Right atrium auricular region (tissue), 2 donors: ENCODE measurements at places on chromosomes 5 and 9. TPM values are rescaled to one million over a fixed set of nuclear protein-coding genes. Genes with fewer than 3 reads are reported as not detected.

GRCh38 chr9:1253064-1253979 is 203.2 kb downstream of the DMRT2 start:
- H3K27me3 ChIP-seq: no peaks in the 10 kb centered on the region
- peaks cover 7% of the 10 kb centered on the region for H3K4me1 ChIP-seq
- no peak overlapping the region for H3K4me3 ChIP-seq
- no peak for DNase-seq
- H3K36me3 ChIP-seq: no peaks in the 10 kb centered on the region
- no peak overlapping the region for H3K27ac ChIP-seq

DNA sequence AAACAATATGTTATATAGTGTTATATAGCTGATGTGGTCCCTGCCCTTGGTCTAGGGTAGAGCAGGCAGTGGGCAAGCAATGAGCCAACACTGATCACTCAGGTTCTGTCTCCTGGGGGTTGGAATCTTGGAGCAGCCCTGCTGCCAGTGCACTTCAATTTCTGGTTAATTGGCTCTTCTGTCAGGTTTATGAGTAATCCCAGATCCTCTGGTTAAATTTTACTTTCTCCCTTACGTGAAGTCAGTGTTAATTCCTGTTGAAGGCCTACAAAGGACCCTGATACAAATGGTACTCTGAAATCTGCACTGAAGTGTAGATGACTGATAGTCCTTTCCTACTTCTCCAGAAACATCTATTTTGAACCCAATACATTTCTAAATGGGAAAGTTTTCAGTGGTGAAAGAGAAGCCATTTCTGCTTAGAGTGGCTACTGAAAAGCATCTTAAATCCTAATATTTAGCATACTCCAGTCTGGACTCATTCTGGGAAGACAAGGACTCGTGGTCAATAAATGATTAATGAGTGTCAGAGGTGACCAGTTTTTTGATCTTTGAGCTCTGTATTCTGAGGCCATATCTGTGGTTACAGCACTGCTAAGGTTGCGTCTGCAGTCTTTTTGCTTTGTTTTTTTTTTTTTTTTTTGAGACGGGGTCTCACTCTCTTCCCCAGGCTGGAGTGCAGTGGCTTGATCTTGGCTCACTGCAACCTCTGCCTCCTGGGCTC is 442.4 kb downstream of the KIF4B start:
- no peaks in the 10 kb centered on the region for H3K36me3 ChIP-seq
- no peak overlapping the region for H3K4me3 ChIP-seq
- H3K27ac ChIP-seq: no peak overlapping the region
- H3K4me1 ChIP-seq: no peaks in the 10 kb centered on the region

GRCh38 chr5:110475529-110475928 is 250.9 kb downstream of the TMEM232 start:
- H3K27me3 ChIP-seq: no peaks in the 10 kb centered on the region
- H3K4me1 ChIP-seq: no peaks in the 10 kb centered on the region
- no peak overlapping the region for H3K27ac ChIP-seq
- DNase-seq: no peak
- H3K36me3 ChIP-seq: no peaks in the 10 kb centered on the region

- H3K4me1 ChIP-seq: peaks cover 10% of the 10 kb centered on the region
- no peak for DNase-seq
- H3K27me3 ChIP-seq: no peaks in the 10 kb centered on the region
- no peak overlapping the region for H3K4me3 ChIP-seq
- H3K27ac ChIP-seq: no peak overlapping the region
Measured at GRCh38 chr5:143641549-143642355, 170.2 kb upstream of the HMHB1 start.

The ANKDD1B gene
- not detected for total RNA-seq

GRCh38 chr5:6362846-6363245 is 15.5 kb downstream of the MED10 start:
- no peak overlapping the region for H3K4me3 ChIP-seq
- DNase-seq: peak; percentile 23
- no peak overlapping the region for H3K27ac ChIP-seq
- no peaks in the 10 kb centered on the region for H3K27me3 ChIP-seq

The CMYA5 gene
- 1,199 TPM for total RNA-seq

The C5orf58 gene
- total RNA-seq: not detected

GRCh38 chr9:133854765-133855164 is 116.6 kb upstream of the SARDH start:
- no peak overlapping the region for H3K27ac ChIP-seq
- H3K4me1 ChIP-seq: no peaks in the 10 kb centered on the region
- H3K36me3 ChIP-seq: no peaks in the 10 kb centered on the region
- no peaks in the 10 kb centered on the region for H3K27me3 ChIP-seq
- DNase-seq: no peak

The FBP1 gene
- total RNA-seq: 3.6 TPM

DNA sequence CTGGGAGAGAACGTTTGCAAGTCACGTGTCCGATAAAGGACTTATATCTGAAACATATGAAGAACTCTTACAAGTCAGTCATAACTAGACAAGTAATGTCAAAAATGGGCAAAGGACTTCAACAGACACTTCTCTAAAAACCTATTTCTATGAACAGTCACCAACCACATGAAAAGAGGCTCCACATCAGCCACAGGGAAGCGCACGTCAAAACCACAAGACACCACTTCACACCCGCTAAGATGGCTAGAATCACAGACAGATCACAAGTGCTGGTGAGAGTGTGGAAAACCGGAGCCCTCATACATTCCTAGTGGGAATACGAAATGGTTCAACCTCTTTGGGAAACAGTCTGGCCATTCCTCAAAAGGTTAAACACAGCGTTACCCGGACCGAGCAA is 11.5 kb upstream of the CARD9 start:
- H3K36me3 ChIP-seq: peaks cover 46% of the 10 kb centered on the region
- peaks cover 6% of the 10 kb centered on the region for H3K4me1 ChIP-seq
- no peaks in the 10 kb centered on the region for H3K27me3 ChIP-seq
- H3K4me3 ChIP-seq: no peak overlapping the region
- no peak overlapping the region for H3K27ac ChIP-seq
- DNase-seq: no peak

GRCh38 chr5:79120221-79120620 is 8.6 kb downstream of the BHMT start:
- no peak for DNase-seq
- no peaks in the 10 kb centered on the region for H3K27me3 ChIP-seq
- H3K4me1 ChIP-seq: no peaks in the 10 kb centered on the region
- H3K4me3 ChIP-seq: no peak overlapping the region
- no peak overlapping the region for H3K27ac ChIP-seq
- no peaks in the 10 kb centered on the region for H3K36me3 ChIP-seq

DNA sequence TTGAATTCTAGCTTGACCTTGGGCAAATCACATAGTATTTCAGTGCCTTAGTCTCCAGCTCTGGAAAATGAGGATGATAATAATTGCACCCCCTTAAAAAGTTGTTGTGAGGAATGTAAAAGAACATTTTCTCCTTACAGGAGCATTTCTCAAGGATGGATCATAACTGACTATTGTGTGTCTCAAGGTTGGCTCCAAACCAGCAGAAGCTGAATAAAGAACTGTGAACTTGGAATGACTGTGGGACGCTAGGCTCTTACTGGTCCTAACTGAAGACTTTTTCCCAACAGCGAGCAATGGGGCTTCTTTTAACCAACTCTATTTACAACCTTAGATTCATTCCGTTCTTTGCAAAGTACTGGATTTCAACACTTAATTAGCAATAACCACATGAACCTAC is 26.2 kb upstream of the GLRX start:
- H3K4me1 ChIP-seq: no peaks in the 10 kb centered on the region
- no peaks in the 10 kb centered on the region for H3K27me3 ChIP-seq
- no peaks in the 10 kb centered on the region for H3K36me3 ChIP-seq
- H3K27ac ChIP-seq: no peak overlapping the region

GRCh38 chr9:36828611-36829013 is 205.5 kb downstream of the PAX5 start:
- DNase-seq: no peak
- no peaks in the 10 kb centered on the region for H3K27me3 ChIP-seq
- no peaks in the 10 kb centered on the region for H3K4me1 ChIP-seq

GRCh38 chr9:114856942-114857315 is 51.1 kb upstream of the TNFSF15 start:
- H3K27me3 ChIP-seq: no peaks in the 10 kb centered on the region
- no peak overlapping the region for H3K27ac ChIP-seq
- H3K4me1 ChIP-seq: no peaks in the 10 kb centered on the region
- no peak for DNase-seq
- H3K36me3 ChIP-seq: no peaks in the 10 kb centered on the region

GRCh38 chr9:98590101-98590500 is 118.6 kb downstream of the GABBR2 start:
- H3K27ac ChIP-seq: no peak overlapping the region
- no peaks in the 10 kb centered on the region for H3K27me3 ChIP-seq
- H3K4me1 ChIP-seq: no peaks in the 10 kb centered on the region
- H3K36me3 ChIP-seq: no peaks in the 10 kb centered on the region
- no peak overlapping the region for H3K4me3 ChIP-seq
- DNase-seq: no peak

DNA sequence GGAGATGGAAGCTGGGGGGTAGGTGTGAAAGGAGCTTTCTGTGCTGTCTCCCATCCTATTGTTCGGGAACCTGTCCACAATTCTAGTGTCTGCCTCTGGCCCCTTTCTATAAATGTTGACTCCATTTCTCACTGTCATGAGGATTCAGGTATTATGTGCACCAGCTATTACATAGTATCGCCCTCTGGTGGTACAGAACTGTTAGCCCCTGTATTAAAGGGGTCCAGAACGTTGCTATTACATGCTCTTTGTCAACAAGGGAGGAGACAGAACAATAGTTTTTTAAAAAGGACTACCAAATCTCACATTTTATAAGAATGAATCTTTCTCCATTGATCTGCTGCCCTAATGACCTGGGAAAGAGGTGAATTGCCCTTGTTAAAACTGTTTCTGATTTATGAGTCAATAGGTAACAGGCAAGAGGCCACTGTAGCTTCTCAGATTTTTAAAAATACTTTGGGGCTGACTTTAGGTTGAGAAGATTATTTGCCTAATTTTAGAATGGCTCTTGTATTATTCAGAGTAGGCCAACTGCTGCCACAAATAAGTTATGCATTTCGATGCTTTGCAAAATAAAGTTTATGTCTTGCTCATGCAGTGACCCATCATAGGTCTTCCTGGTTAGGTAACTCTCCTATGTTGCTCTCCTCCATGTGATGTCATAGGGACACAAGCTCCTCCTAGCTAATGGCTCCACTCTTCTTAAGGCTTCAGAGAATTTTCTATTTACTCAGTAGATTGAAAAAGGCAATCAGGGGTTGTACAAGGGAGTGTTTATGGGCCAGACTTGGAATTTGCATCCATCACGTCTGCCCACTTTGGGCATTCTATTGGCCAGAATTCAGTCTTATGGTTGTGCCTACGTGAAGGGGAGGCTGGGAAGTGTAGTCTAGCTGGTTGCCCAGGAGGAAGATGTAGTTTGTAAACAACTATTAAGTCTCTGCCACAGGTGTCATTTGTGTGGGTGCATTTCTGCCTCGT is 20.8 kb downstream of the DCANP1 start:
- no peaks in the 10 kb centered on the region for H3K27me3 ChIP-seq
- H3K36me3 ChIP-seq: no peaks in the 10 kb centered on the region
- DNase-seq: no peak

DNA sequence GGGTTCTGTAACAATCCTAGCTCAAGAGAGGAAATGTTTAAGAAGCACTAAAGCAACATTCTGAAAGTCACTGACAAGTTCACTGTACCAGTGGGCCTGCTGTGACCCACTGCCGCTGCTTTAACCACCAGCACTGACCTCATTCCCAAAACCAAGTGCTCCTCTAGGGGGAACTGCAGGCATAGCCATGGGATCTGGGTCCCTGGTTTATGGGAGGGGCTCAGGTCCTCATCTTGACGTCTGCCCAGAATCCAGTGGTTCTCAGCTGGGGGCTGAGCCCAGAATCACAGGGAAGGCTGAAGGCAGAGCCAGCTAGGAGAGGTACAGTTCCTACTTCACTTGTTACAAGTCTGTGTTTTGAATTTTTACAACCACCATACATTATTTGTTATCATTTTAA is 36.1 kb upstream of the SLC2A8 start:
- H3K4me1 ChIP-seq: no peaks in the 10 kb centered on the region
- no peak overlapping the region for H3K4me3 ChIP-seq
- DNase-seq: no peak
- H3K27me3 ChIP-seq: no peaks in the 10 kb centered on the region

GRCh38 chr9:128059365-128059983 is 7.6 kb downstream of the NAIF1 start:
- H3K4me1 ChIP-seq: peaks cover 22% of the 10 kb centered on the region
- H3K27me3 ChIP-seq: no peaks in the 10 kb centered on the region
- no peak for DNase-seq

The PARP8 gene
- 3.9 TPM for total RNA-seq

The ROR2 gene
- 21.8 TPM for total RNA-seq

DNA sequence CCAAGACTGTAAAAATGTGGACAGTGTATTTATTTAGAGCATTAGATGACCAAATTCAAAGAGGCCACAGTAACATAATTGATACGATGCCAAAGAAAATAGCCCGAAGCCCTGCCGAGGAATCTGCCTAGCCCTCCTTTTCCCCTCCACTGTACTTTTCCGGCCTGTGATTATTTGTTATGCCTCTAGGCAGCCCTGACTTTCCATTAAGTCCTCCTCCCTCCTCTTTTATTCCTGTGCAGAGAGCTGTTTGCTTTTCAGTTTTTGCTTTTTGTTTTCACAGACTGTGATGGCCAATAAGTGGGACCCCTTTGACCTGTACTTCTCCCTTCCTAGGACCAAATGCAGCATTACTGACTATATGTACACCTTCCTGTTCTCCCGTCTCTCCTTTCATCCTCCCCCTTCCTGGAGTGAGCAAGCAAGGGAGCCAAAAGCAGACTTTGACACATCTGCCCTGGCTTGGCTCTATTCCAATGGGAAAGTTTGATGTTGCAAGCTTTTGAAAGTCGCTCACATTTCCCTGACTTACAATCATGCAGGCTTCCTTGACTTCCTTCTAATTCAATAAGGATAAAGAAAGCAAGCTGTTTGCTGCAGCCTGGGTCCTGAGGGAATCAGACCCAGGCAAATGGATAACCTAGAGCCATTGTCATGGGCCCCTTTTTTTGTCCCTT is 76.1 kb downstream of the NREP start:
- H3K4me1 ChIP-seq: peaks cover 21% of the 10 kb centered on the region
- H3K36me3 ChIP-seq: no peaks in the 10 kb centered on the region
- peak; percentile 73 for DNase-seq

DNA sequence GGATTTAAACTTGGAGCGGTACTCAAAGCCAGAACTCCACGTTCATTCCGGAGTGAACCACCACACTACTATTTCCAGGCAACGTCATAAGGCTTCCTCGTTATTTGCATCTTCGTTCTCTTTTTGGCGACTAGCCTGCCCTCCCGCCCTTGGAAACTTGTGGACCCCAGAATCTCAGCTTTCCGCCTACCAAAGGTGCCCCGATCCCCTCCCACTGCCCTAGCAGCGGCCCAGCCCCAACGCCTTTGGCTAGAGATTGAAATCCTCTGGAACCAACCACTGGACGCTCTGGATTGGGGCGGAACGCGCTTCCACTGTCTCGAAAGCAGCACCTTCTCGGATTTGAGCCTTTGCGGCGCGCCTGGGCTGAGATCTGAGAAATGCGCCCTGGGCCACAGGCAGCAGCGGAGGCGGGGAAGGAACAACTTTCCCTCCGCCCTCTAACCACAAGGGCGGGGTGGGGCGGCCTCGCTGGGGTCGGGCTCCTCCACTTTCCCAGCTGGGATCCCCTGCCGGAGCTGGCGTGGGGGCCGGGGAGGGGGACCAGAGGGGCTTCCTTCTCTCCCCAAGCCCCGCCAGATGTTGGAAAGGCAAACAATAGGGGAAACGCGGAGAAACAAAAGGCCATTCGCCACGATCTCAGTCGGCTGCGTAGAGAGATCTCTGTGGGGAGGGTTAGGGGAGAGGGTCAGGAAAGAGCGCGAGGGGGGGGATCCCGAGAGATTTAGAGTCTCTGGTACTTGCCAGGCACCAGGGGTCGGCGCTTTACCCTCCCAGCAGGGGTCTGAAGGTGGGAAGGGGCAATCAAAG is 1.3 kb downstream of the MOB3B start:
- no peaks in the 10 kb centered on the region for H3K36me3 ChIP-seq
- H3K27me3 ChIP-seq: no peaks in the 10 kb centered on the region
- peak overlapping the region; percentile 74 for H3K4me3 ChIP-seq
- peak; percentile 83 for DNase-seq
